MV-4-11 (cell line): ENCODE measurements at places on chromosomes 5 and 9.
A peak's percentile ranks its signal among the peaks of the same experiment; 100 is the strongest.

GRCh38 chr5:108720391-108720790 is 27.3 kb upstream of the FER start:
- DNase-seq: peak; percentile 53

DNA sequence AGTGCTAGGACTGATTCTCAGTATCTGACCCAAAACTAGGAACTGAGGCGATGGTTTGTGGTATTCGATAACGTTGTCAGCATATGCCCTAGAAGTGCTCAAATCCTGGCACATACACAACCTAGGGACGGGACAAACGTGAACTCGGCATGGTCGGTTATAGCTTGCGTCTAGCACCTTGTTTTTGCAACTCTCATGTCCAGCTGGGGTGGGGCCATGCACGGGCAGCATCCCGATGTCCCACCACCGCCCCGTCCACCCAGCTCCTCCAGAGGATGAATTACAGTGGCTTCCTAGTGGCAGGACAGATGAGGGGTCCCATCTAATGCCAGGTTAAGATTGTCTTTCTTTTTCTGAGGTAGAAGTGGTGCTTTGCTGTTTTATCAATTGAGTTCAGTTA is 31.6 kb downstream of the PROP1 start:
- no peak for DNase-seq

DNA sequence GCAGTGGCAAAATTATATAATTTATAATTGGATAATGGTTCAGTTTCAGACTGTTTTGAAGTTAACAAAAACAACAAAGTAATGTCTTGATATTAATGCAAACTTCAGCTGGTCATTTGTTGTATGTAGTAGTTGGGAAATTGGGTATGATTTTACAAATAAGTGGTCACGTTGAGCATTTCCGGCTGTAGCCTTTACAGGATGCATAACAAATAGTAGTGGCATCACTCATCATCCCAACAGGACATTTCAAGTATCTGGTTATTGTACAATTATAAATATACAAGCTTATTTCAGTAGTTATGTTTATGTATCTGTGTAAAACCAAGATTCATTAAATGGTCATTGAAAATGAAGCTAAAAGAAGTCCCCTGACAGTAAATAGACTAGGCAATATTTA is 72.9 kb downstream of the SMIM15 start:
- no peak for DNase-seq

GRCh38 chr9:114655689-114656088 is 1.9 kb downstream of the TEX53 start:
- DNase-seq: peak; percentile 65

GRCh38 chr5:16886793-16887345 is 49.2 kb downstream of the MYO10 start:
- DNase-seq: no peak

DNA sequence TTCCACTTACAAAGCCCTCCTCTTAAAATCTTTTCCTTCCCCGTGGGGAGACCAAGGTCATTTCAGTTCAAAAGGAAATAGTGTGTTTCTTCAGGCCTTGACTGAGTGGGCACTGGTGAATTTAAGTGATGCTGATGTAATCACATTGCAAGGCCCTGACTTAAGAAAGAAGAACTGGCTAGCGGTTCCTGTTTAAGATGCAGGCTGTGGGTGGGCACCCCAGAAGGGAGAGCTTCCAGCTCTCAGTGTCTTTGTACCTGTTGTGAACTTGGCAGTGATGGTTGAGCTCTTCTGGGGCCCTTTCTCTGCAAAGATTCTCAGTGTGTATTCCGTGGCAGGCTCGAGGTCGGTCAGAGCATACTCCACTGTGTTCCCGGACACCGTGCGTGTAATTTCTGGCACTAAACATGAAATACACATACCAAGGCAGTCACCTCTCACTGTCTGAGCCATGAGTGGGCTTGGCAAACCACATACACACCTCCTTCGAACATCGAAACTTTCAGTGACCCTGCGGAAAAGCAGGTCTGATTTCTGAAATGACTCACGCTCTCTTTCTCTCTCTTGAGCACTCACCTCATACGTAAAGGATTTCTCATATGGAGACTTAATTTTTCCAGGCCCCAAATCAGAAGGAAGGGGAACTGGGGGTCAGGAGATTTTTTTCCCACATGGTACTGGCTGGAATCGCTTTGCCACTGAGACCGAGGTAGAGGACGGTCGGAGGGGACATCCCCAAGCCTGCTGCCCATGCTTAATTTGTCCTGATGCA is 81.9 kb downstream of the TNC start:
- DNase-seq: peak; percentile 91

DNA sequence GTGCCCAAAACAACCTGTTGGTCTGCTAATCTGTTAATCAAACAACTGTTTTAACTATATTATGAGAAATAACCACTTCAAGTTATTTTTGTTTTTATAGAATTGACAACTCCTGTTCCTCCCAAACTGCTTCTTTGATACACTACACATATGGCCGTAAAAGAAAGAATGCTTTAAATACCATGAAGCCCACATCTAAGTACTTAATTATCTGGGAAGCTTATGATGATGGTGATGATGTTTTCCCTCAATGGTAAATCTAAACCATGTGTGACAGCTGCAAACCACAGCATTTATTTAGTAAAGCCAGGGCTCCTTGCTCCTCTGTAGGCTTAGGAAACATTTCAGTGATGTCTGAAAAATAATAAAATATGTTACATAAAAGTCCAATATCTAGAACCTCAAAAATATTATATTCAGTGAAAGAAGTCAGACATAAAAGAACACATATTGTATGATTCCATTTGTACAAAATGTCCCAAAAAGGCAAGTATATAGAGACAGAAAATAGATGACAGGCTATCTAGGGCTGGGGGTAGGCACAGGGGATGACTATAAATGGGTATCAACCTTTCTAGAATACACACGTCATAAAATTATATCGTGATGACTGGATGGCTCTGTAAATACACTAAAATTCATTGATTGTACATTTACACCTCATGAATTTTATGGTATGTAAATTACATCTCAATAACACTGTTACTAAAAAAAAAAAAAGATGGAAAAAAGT is 154.1 kb downstream of the EFNA5 start:
- no peak for DNase-seq

GRCh38 chr9:95373782-95374487 is 56.4 kb upstream of the FANCC start:
- DNase-seq: no peak

DNA sequence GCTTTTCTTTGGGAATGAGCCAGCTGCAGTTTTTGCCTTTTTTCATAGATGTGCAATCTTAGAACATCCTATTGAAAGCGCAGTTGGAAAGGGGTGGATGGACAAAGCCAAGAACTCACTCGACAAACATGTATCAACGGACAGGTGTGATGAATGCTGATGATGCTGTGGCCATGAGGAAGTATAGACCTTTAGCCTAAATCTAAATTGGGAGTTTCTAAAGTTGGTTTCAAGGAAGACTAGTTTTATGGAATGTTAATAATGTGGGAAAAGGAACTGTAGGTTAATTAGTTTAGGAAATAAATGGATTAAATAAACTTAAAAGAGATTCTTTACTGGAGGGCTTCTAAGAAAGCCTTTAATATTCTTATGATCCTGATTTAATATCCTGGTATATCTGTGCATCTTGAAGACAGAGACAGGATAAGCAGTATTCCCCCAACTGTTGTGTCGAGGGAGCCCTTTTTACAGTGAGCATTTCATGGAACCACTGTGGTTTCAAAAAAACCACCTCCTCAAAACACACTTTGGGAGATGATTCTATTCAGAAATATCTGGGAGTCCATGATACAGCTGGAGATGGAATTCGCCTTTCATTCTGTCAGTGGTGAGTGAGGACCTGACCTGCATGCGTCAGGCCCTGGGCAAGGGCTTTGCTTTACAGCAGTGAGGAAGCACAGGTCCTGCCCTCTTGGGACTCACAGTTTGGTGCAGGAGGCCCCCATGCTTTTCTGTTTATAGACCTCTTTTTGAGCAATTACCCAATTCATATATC is 82.6 kb downstream of the AOPEP start:
- no peak for DNase-seq

DNA sequence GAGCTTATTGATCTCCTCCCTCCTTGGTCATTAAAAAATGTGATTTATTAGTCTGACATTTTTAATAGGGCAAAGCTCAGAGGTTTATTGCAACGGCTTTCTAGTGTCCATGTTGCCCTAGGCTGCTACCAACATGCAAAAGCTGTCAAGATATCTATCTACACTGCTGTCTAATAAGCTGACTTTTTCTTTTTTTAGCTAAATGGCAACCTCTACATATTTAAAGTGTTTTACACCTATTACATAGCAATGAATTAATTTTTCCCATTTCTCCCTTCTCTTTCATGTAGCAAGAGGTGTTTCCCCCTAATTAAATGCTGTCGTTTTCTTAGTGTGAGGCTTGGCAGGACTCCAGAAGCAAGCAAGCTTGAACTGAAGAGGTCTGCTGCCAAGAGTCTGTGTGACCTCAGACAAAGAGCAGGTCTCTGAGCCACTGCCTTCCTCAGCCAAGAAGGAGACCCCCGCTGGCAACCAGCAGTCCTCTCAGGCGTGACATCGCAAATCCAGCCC is 79.4 kb downstream of the GAS1 start:
- no peak for DNase-seq

DNA sequence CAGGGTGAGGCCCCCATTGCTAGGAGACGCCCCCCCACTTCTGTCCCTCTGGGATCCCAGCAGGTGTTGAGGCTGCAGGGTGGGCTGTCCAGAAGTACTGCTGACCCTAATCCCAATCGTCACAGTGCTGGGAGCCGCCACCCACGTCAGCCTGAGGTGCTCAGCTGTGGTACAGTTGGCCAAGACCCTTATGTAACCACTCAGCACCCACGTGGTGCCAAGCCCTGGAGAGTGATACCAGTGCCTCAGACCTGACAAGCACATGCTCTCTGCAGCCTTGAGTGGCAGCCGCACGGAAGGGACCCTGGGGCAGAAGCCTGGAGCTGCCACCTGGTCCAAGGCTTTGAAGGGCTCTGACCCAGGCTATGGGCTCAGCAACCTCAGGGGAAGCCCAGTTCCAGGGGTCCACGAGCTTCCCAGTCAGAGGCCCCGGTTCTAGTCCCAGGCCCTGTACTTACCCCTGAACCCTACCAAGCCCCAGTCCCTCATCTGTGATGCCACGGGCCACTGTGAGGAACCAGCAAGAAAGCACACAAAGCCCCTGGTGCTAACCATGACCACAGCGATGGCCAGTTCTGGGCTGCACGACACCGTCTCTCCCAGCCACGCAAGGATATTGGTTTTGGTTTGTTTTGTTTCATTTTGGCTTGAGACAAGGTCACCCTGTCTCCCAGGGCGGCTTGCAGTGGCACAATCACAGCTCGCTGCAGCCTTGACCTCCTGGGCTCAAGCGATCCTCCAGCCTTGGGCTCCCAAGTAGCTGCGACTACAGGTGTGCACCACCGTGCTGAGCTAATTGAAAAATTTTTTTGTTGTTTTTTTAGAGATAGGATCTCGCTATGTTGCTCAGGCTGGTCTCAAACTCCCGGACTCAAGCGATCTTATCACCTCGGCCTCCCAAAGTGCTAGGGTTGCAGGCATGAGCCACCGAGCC is 50.7 kb downstream of the DBH start:
- DNase-seq: no peak

DNA sequence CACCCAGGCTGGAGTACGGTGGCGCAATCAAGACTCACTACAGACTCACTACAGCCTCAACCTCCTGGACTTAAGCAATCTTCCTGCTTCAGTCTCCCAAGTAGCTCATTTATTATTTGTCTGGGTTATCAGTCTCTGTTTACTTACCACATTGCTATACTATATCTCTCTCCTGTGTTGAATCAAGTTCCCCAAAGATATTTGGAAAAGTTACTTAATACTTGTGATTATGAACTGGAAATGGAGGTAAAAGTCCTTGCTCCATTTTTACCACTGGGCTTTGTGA is 55.6 kb downstream of the ANGPTL2 start:
- peak; percentile 53 for DNase-seq

GRCh38 chr9:35852876-35853865 is 17.0 kb downstream of the OR13J1 start:
- DNase-seq: no peak

DNA sequence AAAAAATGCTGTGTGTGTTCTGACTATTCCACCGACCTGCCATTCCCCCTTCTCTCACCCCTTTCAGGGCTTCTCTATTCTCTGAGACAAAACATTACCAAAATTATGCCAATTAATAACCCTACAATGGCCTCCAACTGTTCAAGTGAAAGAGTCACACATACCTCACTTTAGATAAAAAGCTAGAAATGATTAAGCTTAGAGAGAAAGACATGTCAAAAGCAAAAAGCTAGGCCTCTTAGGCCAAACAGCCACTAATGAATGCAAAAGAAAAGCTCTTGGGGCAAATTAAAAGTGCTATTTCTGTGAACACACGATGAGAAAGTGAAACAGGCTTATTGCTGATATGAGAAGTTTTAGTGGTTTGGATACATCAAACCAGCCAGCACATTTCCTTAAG is 279.6 kb upstream of the GRAMD2B start:
- no peak for DNase-seq

GRCh38 chr5:130642461-130642860 is 522.6 kb downstream of the HINT1 start:
- DNase-seq: no peak

DNA sequence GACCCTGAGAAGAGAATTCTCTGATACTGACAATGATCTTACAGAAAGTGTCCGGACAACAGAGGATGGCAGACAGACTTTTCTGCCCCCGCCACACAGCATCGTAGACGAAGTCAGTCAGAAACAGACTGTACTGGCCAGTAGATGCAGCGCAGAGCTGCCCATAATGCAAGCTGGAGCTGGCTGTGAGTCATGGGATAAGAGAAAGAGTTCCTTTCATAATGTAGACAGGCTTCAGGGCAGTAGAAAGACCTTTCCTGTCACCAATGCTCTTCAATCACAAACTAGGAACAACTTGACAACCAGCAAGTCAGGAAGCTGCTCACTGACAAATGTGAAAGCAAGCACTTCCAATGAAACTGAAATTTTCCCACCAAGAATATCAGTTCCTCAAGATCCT is 5.1 kb downstream of the SPATA31D1 start:
- no peak for DNase-seq

GRCh38 chr5:127275641-127276193 is 14.9 kb upstream of the MEGF10 start:
- no peak for DNase-seq

DNA sequence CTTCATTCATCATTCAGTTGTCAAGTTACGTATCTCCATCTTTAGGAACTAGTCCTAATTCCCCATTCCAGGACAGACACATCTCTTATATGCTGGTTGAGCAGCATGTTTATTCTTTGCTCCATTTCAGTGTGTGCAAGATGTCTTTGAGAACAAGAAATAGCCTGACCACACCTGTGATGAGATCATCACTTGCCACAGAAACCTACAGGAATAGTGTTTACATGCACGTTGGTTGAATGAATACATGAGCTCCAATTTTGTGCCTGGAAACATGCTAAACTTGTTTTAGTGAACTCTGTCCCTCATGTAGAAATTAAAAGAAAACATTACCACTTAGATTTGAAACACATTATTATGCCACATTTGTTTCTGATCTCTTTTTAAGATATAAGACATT is 489.1 kb downstream of the CDH18 start:
- DNase-seq: no peak

DNA sequence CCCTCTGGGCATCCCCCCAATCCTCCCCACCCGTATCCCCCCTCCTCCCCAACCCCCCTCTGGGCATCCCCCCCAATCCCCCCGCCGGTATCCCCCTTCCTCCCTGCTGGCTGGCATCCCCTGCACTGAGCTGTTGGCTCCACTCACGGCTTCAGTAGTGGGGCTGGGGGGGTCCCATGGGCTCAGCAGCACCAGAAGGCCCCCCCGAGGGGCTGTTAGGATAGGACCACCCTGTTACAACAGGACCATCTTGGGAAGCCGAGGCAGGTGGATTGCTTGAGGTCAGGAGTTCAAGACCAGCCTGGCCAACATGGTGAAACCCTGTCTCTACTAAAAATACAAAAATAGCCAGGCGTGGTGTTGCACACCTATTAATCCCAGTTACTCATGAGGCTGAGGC is 42.4 kb downstream of the EXD3 start:
- DNase-seq: no peak
